ENCODE measurements at places on chromosomes 11 and 22.

DNA sequence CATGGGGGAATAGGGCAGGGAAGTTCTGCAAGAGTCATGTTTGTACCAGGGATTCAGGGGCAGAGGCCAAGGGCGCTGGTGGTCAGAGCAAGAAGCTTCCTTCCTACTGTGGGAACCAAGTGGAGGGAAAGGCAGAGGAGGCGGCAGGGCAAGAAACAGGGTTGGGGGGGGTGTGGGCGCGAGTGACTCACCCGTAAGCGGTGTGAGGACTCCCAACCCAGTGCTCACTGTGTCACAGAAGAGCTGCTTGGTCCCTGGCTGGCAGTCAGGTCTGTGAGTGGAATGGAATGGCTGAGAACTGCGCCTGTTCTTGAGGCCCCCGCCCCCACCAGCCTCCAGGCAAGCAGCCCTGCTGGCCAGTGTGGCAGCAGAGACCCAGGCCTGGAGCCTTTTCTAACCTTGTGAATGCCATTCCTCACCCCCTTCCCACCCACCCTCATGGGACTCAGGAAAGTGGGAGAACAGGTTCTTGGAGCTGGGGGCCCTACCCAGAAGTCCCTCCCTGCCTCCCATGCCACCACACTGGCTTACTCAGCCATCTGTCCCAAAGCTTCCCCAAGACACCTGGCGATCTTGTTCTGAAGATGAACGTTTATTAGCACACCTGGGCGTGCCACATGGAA is 4.7 kb downstream of the LRRC10B start:
- DNase-seq: no peak

DNA sequence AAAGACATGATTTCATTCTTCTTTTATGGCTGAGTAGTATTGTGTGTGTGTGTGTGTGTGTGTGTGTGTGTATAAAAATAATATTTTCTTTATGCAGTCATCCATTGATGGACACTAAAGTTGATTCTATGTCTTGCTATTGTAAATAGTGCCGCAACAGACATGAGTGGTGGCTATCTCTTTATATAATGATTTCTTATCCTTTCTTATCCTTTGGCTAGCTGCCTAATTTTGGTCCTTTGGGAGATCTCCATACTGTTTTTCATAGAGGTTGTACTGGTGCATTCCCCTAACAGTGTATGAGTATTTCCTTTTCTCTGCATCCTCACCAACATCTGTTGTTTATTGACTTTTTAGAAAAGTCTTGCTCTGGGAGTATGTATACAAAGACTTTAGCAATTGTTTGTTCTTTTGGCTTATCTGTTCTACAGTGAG is 107.0 kb downstream of the STIM1 start:
- DNase-seq: no peak

- no peak for DNase-seq
Measured at GRCh38 chr11:45028911-45029682, 78.4 kb upstream of the TP53I11 start.

DNA sequence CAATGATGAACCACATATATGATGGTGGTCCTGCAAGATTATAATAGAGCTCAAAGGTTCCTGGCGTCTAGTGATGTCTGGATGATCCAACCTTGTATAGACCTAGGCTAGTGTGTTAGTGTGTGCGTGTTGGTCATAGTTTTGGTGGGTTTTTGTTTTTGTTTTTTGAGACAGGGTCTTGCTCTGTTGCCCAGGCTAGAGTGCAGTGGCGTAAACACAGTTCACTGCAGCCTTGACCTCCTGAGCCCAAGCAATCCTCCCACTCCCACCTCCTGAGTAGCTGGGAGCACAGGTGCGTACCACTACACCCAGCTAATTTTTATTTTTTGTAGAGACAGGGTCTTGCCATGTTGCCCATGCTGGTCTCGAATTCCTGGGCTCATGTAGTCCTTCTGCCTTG is 9.4 kb downstream of the CASTOR1 start:
- no peak for DNase-seq

- DNase-seq: no peak
Measured at GRCh38 chr11:102012946-102013345, 34.3 kb upstream of the CFAP300 start.

DNA sequence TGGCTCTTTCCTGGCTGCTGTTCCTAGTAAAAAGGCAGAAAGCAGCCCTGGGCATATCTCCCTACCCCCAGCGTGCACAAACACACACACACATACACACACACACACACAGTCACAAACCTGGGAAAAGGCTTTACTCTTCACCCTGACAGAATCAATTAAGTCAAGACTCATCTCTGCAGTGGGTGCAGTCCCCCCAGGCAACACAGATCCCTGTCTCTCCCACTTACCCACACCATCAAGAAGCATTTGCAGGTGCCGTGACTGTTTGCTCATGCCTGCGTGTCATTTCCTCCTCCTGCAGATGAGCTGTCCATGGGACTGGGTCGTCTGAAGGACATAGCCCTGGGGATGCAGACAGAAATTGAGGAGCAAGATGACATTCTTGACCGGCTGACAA is 28.6 kb downstream of the SNAP29 start:
- DNase-seq: no peak

GRCh38 chr22:41998361-41999261 is at the start of gene WBP2NL:
WBP2NL (plus strand) TSS chr22:41998788; CDS start chr22:41998819, 31 bp downstream.
- DNase-seq: peak; percentile 74

- no peak for DNase-seq
Measured at GRCh38 chr22:22460060-22460459, 48.5 kb downstream of the ZNF280B start.

DNA sequence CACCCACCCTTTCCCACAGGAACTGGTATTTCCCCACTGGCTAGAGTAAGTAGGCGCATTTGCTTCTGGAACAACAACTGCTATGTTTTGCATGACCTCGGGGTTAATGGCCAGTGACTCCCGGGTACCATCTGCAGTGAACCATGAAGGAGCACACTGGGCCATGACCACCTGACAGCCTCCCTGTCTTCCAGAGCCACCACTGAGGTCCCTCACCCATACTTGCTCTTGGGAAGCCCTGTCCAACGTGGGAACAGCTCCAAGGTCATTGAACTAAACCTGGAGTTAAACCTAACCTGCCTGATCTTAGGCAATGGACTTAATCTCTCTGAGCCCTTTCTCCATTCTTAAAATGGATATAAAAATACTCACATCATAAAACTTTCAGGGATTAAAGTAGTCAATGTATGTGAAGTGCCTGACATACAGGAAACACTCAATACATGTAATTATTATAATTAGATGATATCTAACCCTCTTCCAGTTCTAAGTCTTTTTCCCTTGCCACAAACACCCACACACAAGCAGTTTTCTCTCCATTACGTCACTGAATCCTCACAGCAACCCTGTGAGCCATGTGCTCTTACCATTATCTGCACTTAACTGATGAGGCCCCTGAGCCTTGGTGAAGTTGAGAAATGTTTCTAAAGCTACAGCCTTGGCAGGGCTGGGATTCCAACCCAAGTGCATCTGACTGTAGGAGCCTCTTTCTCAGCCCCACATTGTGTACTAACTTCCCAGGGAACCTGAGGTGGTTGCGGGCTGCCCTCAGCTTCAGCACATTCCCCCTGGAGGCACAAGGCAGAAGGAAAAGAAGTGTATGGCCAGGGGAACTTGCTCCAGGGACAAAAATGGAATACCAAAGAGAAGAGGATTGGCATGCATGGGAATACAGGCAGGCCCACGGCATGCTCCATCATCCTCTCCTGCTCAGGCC is 74.5 kb upstream of the NCAM1 start:
- no peak for DNase-seq

GRCh38 chr11:1536065-1536843 is 35.8 kb downstream of the DUSP8 start:
- no peak for DNase-seq

DNA sequence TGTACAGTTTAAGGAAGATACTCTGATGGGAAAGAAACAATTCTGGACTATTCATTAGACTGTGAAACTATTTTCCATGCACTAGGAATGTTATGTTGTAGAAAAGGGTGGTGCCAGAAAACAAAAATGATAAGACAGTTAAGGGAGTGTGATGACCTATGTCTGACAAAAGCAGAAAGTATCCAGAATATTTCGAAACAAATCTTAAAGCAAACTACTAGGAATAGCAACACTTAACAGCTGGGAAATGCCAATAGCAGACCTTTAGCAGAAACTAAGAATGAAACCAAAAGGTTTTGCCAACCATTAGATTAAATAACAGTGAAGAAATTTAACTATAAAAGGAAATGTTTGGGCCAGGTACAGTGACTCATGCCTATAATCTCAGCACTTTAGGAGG is 3.3 kb upstream of the ARHGAP20 start:
- no peak for DNase-seq
